Naive thymus-derived CD8-positive, alpha-beta T cell (primary cell): ENCODE measurements at places on chromosomes 7 and 10. TPM values are rescaled to one million over a fixed set of nuclear protein-coding genes. Genes with fewer than 3 reads are reported as not detected.
A peak's percentile ranks its signal among the peaks of the same experiment; 100 is the strongest.

GRCh38 chr10:5890452-5890915, 441 bp downstream of the FBH1 start:
- no peak for DNase-seq

The CNPY1 gene
- not detected for total RNA-seq

DNA sequence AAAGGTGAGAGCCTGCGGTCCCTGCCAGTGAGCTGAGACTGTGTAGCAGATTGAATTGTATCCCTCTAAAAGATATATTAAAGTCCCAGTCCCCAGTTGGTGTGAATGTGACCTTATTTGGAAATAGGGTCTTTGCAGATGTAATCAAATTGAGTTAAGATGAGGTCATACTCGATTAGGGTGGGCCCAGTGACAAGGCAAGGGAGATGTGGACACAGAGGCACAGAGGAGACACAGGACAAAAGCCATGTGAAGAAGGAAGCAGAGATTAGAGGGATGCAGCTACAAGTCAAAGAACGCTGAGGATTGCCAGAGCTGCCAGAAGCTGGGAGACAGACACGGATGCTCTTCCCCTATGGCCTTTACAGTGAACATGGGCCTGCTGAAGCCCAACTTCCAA, 104.3 kb downstream of the CLEC2L start:
- no peak for DNase-seq

- no peak for DNase-seq
These were observed 57.8 kb downstream of the GAD2 start for GRCh38 chr10:26274391-26274790.

DNA sequence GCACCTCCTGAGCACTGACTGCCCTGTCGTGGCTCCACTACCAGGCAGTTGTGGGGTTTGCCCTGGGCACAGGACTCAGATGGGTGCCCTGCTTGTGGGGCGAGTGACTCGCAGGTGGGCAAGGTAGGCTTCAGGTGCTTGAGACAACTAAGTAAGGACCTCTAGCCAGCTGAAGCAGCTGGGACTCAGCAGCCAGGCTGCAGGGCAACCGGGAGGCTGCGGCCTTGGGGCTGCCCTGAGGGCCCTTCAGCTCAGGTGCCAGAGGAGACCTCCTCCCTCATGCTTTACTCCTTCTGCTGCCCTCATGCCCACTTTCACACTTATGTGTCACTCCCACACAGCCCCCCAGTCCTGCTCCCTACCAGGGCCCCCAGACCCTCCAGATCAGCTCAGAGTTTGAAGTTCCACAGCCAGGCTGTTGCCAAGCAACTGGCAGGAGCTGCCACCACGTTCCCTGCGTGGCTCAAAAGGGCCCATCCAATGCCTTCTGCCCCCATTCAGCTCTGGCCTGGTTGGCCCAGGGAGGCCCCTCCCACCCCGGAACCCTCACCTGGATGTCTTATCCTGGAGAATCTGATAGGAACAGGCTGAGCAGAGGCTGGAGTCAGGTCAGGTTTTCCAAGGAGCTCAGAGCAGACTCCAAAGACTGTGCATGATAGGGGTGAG, 10.0 kb downstream of the TLX1 start:
- DNase-seq, result no peak

The INSYN2A gene
- not detected for total RNA-seq

- no peak for DNase-seq
These were observed 5.5 kb downstream of the MYOZ1 start for GRCh38 chr10:73635781-73636180.

GRCh38 chr7:37031571-37032257, 307.4 kb upstream of the AOAH start:
- DNase-seq, result no peak

GRCh38 chr7:29377718-29378117, 183.1 kb downstream of the CHN2 start:
- no peak for DNase-seq

The PAX4 gene
- not detected for total RNA-seq

DNA sequence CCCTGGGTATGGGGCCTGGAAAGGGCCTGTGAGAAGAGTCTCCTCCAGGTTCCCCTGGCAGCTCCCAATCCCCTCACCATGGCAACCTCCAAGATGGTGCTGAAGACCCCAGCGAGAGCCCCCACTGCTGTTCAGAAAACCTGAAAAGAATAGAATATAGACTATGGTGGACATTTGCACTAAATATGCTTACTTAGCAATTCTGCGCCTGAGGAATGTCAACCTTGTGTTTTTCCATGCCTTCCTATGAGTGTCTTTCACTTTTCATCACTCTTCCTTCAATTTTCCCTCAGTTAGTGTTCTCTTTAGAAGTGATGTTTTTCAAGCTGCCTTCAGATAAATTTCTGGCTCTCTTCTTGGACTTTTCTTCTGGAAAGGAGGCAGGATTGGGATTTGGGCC, 589.2 kb downstream of the LRMDA start:
- DNase-seq, result no peak

- DNase-seq, result peak; percentile 5
These were observed 183.0 kb downstream of the RAPGEF5 start for GRCh38 chr7:22173685-22174573.

DNA sequence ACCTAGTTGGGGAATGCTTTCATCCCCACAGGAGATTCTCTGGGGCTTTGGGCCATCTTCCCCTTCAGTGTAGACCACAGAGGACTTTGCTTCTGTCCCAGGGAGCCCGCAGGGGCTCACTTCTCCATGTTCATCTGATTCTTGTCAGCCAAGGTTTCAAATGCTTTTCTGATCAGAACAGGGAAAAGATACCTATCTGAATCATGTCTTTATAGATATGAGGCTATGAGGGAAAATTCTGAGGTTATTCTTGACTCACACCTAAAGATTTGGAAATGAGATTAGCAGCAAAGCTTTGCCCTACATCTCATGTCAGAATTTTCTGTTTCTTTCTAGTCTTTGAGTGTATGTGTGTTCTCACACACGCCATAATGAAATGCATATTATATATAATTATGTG, 53.3 kb downstream of the FIGNL1 start:
- no peak for DNase-seq

- no peak for DNase-seq
These were observed 122.0 kb upstream of the INSYN2A start for GRCh38 chr10:127318396-127318795.

DNA sequence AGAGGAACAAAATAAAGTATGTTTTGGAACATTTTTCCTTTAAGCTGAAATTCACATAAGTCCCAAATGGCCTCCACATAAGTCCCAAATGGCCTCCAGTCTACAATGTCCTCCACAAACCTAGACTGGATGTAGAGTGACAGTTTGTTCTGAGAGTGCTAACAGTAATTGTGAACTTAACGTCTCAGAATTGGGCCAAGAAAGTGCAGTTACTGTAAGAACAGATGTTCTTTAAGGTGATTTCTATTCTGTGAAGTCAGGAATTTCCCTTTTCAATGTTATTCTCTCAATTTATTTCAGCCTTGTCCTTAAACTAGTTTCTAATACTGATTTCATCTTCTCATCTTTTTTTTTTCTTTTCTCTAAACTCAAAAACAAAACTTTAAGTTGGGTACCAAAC, 188.7 kb upstream of the SEMA3E start:
- DNase-seq, result no peak

- peak; percentile 45 for DNase-seq
These were observed 18.5 kb upstream of the ANTXRL start for GRCh38 chr10:46268076-46268881.

The GRM8 gene
- total RNA-seq, result not detected

The MET gene
- total RNA-seq, result not detected

The ZNRF2 gene
- total RNA-seq, result 29.4 TPM

DNA sequence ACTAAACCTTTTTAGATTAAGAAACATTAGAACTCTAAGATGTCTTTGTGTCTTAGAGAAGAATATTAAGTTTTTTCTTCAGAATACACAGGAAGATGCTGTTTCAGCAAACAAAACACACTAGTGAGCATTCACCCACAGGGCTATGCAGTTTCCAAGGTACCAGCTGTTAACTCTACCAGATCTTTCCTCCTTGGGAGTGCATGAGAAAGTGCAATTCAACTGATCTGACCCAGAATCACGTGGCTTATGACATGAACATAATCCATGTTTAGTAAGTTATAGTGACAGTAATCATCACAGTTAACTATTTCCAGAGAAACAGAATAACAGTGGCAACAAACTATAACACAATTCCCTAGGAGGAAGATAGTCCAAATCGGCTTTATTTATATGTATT, 270.7 kb downstream of the CACNA2D1 start:
- DNase-seq, result no peak

- no peak for DNase-seq
These were observed 64.5 kb upstream of the MYL10 start for GRCh38 chr7:101693498-101694091.

DNA sequence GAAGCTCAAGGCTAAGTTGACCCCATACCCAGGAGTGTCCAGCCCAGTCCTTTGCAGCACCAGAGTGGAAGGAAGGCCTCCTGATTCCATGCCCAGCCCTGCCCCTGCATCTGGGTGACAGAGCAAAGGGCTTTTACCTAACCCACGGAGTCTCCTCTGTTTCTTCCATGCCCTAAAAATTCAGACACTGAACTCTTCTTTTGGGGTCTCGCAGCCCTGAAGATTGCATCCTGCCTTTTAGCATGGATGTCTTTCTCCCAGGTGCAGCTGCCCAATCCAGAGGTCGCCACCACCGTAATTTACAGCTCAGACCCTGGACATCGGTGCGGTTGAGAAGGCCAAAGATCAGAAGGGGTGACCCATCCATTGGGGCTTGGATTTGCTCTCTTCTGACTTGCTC, 50.8 kb downstream of the CXCL12 start:
- no peak for DNase-seq

DNA sequence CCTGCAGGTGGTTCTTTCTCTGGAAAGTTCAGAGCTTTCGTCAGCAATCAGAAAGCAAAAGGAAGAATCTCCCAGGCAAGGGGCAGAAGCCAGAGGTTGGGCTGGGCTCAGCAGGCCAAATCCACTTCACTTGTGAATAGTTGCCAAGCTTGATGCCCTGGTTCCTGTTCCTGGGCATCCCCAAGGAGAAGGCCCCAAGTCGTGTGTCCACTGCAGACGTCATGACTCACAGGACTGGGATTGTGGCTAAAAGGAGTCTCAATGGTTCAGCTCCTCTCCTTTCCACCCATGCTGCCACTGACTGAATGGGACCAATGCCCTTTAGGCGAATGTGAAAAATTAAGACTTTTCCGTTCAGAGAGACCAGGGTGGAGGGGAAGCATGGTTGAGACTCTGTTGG, 38.6 kb upstream of the TRIM8 start:
- no peak for DNase-seq

The ANXA8L1 gene
- not detected for total RNA-seq

GRCh38 chr7:12786494-12786893, 99.1 kb downstream of the ARL4A start:
- DNase-seq, result no peak

GRCh38 chr7:144710791-144711190, 125.1 kb downstream of the TPK1 start:
- no peak for DNase-seq

The LIPM gene
- not detected for total RNA-seq

DNA sequence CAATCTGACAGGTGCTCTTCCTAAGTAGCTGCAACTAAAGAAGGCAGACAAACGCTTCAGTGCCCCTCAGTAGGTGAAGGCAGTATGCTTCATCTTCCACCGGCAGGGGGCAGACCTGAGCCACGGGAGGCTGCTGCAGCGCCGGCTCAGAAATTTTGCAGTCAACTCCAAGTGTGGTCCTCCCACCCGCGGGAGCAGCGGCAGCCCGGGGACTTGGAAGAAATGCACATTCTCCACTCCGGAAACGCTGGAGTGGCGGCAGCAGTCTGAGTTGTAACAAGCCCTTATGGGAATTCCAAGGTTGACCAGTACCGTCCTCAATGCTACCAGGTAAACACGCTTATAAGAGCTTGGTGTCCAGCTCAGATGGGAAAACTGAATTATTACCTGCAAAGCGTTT, 3.4 kb downstream of the IGFBP3 start:
- DNase-seq, result peak; percentile 27

DNA sequence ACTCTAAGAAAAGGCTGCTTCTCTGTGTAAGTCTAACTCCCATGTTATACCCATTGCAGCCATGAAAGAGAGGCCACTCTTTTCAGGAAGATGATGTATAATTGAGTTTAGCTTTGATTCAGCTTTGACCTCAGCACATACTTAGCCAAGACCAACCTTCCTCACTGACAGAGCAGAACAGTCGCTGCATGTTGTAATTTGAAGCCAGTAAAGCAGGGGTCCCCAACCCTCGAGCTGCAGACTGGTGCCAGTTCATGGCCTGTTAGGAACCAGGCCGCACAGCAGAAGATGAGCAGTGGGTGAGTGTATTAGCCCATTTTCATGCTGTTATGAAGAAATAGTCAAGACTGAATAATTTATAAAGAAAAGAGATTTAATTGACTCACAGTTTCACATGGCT, 223.9 kb downstream of the GPR158 start:
- no peak for DNase-seq

GRCh38 chr7:51158211-51158610, 158.4 kb downstream of the COBL start:
- no peak for DNase-seq

The ANKRD2 gene
- total RNA-seq, result not detected

- no peak for DNase-seq
These were observed 73.2 kb upstream of the CCAR1 start for GRCh38 chr10:68647672-68648341.

DNA sequence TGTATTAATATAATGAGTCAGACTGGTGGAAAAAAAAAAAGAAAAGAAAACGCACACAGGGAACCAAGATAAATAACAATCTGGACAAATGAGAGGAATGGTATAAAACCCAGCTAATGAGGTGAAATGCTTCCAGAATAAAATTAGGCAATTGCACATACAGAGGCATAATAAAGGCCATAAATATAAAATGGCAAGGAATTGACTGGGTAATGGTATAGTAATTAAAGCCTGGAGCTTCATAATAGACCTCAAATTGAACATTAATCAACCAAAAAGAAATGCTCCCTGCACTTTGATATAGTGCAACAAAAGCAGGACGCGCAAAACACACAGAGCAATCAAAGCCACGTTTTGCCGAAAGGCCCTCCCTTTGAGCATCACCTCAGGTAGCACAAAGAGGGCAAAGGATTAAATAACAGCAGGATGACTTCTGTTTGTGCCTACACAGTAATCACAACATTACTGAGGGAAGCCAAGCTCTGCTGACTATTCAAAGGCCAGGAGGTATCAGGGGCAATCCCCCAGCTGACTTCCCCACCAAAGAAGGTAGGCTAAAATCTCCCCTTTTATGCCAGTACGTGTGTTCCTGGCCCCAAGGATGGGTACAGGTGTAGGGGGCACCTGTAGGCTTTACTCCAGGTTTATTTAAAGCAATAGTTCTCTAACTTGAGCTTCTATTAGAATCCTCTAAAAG, 343.7 kb downstream of the ELMO1 start:
- DNase-seq, result no peak

GRCh38 chr10:52956861-52957260, 184.3 kb upstream of the MBL2 start:
- DNase-seq, result no peak

DNA sequence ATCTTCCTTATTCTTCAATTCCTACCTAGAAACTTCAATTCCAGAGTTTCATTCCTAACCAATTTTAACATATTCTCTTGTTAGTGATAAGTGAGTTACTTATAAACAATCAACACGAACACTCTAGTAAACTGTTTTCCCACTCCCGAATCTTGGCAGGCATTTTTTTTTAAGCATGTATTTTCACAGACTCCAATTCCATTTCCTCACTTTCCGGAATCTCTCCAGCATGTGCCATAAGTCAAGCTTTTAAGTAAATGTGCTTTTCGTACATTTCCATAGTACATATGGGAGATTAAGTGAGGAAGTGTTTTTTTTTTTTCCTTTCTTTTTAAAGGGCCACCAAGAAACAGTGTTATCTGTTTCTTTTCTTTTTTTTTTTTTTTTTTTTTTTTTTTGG, 89.1 kb downstream of the FGFR2 start:
- DNase-seq, result no peak
